ENCODE measurements at places on chromosomes 7 and 10.
A peak's percentile ranks its signal among the peaks of the same experiment; 100 is the strongest.

DNA sequence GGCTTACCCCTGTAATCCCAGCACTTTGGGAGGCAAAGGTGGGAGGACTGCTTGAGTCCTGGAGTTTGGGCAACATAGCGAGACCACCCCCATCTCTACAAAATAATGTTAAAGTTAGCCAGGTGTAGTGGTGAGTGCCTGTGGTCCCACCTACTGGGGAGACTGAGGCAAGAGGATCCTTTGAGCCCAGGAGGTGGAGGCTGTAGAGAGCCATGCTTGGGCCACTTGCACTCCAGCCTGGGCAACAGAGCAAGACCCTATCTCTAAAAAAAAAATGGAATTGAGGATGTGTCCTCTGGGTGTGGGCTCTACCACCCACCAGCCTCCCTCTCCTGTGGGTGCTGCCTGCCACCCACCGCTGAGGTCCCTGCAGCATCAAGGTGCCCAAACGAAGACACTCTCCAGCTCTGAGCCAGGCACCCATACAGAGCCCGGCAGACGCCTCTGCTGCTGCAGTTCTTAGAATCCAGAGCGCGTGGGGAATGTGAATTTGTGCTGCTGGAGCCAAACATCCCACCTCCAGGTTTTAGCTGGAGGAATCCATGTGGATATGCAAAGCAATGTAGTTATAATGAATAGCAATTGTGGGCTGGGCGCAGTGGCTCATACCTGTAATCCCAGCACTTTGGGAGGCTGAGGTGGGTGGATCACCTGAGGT, 176.0 kb upstream of the TNRC18 start:
- no peak for DNase-seq

DNA sequence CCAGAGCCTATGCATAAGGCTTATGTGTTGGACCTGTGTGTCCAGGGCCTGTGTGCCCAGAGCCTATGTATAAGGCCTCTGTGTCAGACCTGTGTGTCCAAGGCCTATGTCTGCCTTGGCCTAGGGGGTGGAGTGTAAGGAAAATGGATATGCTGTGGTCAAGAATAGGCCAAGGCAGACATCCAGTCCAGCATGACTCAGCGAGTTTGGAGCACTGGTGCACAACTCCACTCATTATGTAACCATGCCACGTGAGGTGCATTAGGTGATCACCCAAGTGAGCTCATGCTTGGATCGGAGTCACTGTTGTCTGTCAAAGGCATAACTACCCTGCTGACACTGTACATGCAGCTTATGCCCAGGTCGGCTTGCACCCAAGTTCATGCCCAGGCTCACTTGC, 238.9 kb downstream of the CACNA2D1 start:
- DNase-seq: no peak

GRCh38 chr7:133753513-133753912, 373.6 kb upstream of the LRGUK start:
- no peak for DNase-seq

DNA sequence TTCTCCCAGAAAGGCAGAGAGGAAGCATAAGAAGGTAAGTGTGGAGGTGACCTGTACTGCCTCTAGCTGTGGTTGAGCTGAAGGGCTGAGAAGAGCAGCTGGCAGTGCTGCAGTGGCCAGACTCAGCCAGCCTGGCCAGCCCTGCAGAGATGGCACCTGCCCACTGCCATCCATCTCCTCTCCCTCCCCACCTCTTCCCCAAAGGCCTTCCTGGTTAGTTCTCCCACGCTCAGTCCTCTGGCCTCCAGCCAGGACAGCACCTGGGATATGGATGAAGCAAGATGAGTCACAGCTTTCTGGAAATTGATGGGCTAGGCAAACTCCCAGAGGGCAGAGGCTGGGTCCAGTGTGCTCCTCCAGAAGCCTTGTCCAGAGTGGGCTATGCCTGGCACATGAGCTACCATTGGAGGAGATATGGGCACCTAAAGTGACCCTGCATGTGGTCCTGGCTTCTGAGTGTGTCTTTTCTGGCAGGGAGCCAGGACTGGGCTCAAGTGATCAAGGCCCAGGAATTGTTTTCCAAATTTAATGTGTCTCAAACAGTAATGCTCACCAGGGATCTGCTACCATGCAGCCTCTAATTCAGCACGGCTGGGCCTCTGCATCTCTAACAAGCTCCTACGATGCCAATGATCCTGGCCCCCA, 81.0 kb upstream of the CACUL1 start:
- DNase-seq: no peak

- no peak for DNase-seq
These were observed 78.2 kb downstream of the VTI1A start for GRCh38 chr10:112525200-112525599.

DNA sequence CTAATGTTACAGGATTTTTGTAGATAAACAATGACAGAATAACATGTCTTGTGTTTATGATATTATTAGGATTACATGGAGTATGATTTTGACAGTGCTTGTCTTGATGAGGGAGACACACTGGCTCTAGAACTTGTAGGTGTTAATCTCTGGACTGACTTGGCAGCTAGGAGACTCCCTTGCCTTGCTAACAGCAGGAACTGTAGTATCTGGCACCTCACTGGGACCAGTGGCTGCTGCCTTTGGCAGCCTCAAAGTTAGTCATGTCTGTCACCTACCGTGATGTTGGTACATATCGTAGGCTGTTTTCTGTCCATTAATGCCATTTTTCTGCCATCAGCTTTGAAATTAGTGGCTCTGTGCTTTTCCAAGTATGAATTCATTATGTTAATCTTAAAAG, 261.5 kb downstream of the CDK14 start:
- DNase-seq: no peak

GRCh38 chr7:37411444-37412034, 37.1 kb downstream of the ELMO1 start:
- peak; percentile 28 for DNase-seq

GRCh38 chr10:48236199-48236621, 38.3 kb downstream of the FRMPD2 start:
- no peak for DNase-seq

- no peak for DNase-seq
These were observed 789 bp downstream of the PDGFA start for GRCh38 chr7:518630-519483.

DNA sequence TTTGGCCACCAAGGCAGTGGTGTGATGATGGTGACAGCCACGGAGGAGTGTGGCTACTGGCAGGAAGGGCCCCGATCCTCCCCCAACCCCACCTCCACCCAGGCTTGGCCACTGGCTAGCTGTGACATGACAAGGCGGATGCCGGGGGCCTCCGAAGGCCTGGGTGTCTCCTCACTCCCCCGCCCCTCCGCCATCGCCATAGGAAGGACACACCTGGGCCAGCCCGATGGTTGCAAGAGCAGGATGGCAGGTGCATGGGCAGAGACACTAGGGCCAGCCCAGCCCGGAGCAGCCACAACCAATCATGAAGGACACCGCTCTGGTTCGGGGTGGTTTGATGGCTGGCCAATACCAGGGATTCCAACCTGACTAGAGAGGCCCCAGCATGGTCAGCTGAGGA, 81.0 kb downstream of the PTPRN2 start:
- DNase-seq: no peak

DNA sequence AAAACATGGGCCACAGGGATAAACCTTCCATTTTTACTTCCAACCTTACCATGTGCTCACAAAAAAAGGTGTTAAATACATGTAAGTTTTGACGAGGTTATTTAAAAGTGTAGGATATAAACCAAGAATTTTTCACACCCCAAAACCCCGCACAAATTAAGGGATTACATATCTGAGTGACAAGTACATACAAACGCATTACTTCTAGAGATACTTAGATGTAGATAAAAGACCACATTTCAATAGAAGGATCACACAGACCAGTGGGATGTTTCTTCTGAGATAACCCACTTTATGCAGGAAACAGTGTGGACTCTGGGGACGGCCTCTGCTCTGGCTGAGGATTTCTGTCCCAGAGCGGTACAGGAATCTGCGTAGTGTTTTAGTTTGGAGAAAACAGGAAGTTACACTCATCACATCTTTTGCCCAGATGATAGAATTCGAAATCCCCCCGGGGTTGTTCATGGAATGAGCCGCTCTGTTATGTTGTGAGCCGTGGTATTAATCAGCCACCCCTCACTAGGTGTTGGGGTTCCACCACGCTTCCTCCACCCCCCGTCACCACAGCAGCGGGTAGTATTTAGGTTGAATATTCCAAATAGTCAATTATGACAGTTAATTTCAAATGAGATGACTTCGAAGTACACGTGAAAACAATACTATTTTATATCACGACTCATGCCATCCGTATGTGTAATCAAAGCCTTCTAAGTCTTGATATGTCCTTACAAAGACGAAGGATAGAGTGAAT, 1.3 kb upstream of the CUL1 start:
- no peak for DNase-seq

DNA sequence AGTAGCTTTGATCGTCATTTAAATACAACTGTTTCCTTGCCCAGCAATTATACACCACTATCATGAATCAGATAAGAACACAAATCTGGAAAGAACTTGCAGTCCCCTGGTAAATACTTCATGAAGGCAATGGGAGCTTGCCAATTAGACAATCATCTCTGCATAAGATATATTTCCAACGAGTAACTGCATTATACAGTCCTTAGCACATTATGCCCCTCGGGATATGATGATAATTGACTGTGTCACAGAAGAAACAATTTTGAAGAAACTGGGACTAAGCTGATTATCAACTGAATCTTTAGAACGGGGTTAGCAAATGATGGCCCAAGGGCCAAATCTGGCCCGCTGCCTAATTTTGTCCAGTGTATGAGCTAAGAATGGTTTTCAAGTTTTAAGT, 155.7 kb downstream of the TRIL start:
- DNase-seq: no peak

DNA sequence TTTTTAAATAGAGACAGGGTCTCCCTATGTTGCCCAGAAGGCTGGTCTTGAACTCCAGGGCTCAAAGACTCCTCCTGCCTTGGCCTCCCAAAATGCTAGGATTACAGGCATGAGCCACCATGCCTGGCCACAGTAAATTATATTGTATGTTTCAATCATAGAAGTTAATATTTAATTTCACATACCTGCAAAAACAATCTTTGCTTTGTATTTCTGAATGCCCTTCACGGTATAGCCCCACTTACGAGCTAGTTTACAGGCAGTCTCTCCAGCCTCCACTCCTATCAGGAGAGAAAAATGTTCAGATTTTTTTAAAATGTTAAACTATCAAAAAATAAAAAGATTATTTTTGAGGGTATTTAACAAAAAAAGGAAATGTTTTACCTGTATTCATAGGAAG, 10.4 kb downstream of the OAT start:
- no peak for DNase-seq

- DNase-seq: no peak
These were observed 7.3 kb downstream of the DPYSL4 start for GRCh38 chr10:132193907-132194552.

DNA sequence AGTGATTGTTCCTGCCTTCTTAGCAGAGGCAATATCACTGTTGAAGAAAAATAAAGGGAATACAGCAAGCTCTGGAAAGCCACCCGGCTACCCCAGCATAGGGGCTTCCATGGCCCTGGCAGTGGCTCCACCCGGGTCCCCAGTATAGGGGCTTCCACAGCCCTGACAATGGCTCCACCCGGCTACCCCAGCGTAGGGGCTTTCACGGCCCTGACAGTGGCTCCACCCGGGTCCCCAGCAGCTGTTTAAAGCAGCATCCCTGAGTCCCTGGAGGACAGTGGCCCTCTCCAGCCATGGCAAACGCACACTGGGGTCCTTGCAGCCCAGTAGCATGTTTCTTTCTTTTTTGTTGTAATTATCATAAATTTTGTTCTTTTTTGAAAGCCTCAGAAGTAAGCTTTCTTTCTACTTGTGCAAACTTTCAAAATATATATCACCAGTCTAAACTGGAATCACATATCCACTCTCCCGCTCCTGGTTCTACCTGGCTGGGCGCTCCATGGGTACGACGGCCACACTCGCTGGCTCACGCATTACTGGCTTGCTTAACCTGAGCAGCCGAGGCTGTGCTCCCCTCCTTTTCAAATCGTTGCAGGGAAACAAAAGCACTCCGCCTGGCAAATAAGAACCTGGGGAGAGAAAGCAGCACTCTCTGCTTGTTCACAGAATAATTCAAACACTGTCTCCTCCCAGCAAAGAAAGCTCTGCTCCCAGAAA, 62.1 kb downstream of the TCERG1L start:
- DNase-seq: no peak

GRCh38 chr7:34758111-34758601, 100.1 kb downstream of the NPSR1 start:
- no peak for DNase-seq

- no peak for DNase-seq
These were observed 89.3 kb downstream of the GRK5 start for GRCh38 chr10:119296703-119297102.

DNA sequence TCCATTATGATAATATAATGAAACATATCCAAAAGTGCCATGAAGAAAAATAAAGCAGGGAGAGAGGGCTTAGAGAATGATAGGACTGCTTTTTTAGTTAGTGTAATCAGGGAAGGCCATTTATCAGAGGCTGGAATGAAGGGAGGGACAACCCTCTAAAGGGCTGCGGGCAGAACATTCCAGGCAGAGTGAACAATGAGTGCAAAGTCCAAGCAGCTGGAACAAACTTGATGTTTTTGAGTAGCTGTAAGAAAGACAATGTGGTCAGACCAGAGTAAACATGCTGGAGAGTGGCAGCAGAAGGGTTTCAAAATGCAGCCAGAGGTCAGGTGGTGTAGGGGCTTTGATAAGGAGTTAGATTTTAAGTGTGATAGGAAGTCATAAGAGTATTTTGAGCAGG, 65.6 kb upstream of the CCDC6 start:
- no peak for DNase-seq

DNA sequence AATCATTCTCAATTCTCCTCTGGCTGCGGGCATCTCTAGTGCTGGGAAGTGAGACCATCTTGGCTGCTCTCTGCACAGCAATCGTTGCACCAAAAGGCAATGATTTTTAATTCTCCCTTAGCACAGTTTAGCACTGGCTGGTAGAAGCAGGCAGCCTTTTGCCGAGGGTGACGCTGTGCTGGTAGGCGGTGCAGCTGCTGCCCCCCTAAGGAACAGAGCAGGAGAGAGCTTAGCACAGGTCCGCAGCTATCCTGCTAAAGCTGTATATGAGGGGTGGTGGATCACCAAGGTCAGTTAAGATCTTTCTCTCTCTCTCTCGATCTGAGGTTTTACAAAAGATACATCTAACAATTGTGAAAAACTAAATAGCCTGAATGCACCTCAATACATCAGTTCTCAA, 390.1 kb downstream of the GATA3 start:
- DNase-seq: peak; percentile 7

DNA sequence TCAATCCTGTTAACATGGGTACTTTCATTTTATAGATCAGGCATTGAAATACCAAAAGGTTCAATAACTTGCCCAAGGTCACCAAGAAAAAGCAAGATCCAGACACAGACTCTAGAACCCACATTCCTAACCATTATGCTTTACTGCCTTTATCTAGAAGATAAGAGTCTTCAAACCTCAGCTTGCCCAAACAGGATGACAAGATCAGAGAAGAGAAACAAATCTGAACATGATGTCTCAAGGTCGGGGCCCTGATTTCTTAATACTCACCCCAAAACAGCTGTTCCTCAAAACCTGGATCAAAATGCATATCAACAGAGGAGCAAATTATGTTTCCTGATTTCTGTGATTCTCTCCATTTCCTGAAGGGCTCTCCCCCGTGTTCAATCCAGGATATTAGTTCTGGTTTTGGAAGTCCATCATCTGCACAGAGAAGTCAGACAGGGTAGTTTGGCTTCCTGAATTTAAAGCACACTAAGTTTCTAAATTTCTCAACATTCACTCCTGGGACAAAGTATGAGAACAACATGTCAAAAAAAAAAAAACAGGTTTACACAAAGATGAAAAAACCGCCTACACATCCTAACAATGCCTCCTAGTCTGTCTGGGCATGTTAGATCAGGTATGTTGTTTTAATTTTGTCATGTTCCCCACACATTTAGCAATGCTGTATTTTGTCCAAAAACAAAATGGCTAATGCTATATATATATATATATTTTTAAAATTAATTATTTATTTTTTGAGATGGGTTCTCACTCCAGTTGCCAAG, 16.2 kb downstream of the ZNF786 start:
- no peak for DNase-seq

Data from stimulated activated CD8-positive, alpha-beta memory T cell treated with anti-CD3 and anti-CD28 coated beads, Interleukin-4, amount 100 ng/mL, for 4 hours (primary cell).